ENCODE measurements at places on chromosomes 16 and 17. TPM values are rescaled to one million over a fixed set of nuclear protein-coding genes. Genes with fewer than 3 reads are reported as not detected.
A peak's percentile ranks its signal among the peaks of the same experiment; 100 is the strongest.

DNA sequence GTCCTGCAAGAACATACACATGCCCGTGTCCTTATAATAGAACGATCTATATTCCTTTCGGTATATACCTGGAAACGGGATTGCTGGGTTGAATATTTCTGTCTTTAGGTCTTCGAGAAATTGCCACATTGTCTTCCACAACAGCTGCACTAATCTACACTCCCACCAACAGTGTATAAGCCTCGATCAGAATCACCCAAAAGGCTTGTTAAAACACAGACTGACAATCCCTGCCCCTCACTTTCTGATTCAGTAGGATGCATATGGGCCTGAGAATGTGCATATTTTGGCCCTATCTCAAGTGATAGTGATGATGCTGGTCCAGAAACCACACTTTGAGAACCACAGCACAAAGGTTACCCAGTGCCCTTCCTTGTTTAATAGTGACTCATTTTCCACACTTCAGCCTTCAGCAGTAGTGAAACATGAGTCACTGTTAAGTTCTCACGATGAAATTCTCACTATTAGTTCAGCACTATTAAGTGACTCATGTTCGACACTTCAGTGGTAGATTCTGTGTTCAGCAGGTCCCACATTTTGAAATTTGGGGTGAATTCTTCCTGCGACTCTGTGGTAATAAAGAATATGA lies 215.6 kb downstream of the GRIN2A start:
- peak; percentile 2 for DNase-seq
- H3K27me3 ChIP-seq, result no peaks in the 10 kb centered on the region
- H3K4me1 ChIP-seq, result no peaks in the 10 kb centered on the region

- no peak overlapping the region for H3K27ac ChIP-seq
- no peak for DNase-seq
- H3K4me1 ChIP-seq, result no peaks in the 10 kb centered on the region
- H3K4me3 ChIP-seq, result no peak overlapping the region
- H3K27me3 ChIP-seq, result no peaks in the 10 kb centered on the region
- no peaks in the 10 kb centered on the region for H3K36me3 ChIP-seq
Observed at GRCh38 chr16:57669476-57670162, 1.5 kb downstream of the ADGRG3 start.

DNA sequence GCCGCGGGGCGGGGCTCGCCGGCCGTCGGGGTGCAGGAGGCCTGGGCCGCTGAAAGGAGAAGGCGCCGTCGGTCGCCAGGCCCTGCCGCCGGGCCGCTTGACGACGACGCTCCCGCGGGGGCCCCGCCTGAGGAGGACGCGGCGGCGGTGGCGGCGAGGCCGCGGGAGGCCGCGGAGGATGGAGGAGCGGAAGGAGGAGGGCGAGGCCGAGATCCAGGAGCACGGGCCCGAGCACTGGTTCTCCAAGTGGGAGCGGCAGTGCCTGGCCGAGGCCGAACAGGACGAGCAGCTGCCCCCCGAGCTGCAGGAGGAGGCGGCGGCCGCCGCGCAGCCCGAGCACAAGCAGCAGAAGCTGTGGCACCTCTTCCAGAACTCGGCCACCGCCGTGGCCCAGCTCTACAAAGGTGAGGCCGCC lies 430 bp downstream of the HAPSTR1 start:
- peak overlapping the region; percentile 70 for H3K4me3 ChIP-seq
- H3K27ac ChIP-seq, result peak overlapping the region; percentile 97
- H3K27me3 ChIP-seq, result no peaks in the 10 kb centered on the region
- H3K4me1 ChIP-seq, result peaks cover 23% of the 10 kb centered on the region

GRCh38 chr16:89467382-89467781 lies 23.0 kb downstream of the ANKRD11 start:
- no peak overlapping the region for H3K27ac ChIP-seq
- no peak overlapping the region for H3K4me3 ChIP-seq
- no peaks in the 10 kb centered on the region for H3K27me3 ChIP-seq
- no peak for DNase-seq
- no peaks in the 10 kb centered on the region for H3K36me3 ChIP-seq

Gene TP53TG3E
- total RNA-seq, result not detected

Gene DNAAF8
- 0.72 TPM for total RNA-seq

Data from A673 (cell line).